ENCODE measurements at places on chromosomes 16 and 17.

- DNase-seq = no peak
Measured at GRCh38 chr16:23374721-23375510, 72.8 kb downstream of the SCNN1B start.

DNA sequence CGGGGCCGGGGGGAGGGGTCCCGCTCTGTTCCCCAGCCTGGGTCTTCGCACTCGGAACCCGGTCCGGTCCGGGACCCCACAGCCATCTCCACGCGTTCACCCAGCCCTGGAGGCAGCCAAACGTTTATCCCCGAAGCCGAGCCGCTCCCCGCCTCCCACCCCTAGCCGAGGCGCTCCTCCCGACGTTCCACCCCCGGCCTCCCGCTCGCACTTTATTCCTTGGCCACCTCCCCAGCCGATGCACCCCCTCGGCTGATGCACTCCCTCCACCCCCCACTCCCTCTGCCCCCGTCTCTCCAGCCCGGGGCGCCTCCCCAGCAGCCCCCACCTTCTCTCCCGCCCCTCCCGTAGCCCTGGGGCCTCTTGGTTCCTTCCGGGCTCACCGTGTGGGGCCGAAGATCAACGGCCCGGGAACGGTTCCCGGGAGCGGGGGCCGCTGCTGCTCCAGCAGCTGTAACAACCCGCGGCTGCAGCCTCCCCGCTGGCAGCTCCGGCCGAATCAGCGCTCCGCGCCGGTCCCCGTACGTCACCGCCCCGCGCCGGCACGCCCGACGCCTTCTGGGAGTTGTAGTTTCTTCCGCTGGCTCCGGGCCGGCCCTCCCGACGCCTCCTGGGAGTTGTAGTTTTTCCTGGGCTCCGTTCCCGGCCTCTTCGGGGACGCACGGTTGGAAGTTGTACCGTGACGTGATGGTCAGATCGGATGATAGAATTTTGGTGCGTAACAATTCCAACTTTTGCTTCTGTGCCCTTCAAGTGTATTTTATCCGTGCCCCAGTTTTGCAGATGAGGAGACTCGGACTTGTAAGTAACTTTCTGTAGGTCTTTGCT, at the start of the genes LRRC3C and ORMDL3:
Gene LRRC3C, plus strand, starts transcription at position 632 of the 828 bp plus-strand sequence. CDS start 13,792 bp downstream, outside the sequence.
Gene ORMDL3, minus strand, starts transcription at position 501 of the 828 bp plus-strand sequence. CDS start 3,398 bp downstream, outside the sequence.
- peak; percentile 60 for DNase-seq

- DNase-seq = no peak
Measured at GRCh38 chr17:13705221-13705620, 103.5 kb upstream of the HS3ST3A1 start.

DNA sequence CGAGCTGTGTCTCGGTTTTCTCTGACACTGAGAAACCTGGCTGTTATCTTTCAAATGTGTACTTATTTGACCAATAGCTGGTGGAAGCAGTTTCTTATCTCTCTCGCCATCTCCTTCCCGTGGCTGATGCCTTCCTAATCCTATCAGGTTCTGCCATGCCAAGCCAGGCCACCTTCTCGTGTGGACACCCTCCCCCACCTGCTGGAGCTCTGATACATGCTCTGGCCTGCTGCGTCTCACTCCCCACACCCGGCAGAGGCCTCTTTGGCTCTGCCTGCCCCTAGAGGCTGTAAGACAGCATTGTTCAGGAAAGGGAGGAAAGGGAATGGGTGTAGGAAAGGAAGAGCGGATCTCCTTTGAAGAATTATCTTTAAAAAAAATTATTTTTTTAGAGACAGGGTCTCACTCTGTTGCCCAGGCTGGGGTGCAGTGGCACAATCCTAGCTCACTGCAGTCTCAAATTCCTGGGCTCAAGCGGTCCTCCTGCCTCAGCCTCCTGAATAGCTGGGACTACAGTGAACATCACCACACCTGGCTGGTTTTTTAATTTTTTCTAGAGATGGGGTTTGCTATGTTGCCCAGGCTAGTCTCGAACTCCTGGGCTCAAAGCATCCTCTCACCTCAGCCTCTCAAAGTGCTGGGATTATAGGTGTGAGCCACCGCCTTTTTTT, 7.5 kb upstream of the ARMC5 start:
- peak; percentile 33 for DNase-seq

GRCh38 chr17:59349178-59349577, 17.7 kb downstream of the YPEL2 start:
- no peak for DNase-seq

DNA sequence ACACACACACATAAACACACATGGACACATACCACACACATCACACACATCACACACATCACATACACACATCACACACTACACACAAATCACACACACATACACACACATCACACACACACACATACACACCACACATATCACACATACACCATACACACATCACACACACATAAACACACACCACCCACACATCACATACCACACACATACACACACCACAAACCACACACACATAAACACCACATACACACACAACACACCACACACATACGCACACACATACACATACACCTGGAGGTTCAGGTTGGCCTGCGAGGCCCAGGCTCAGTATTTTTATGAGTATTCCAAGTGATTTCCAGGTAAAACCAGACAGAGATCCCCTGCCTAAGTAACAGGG, 279.5 kb downstream of the FOXL1 start:
- no peak for DNase-seq

DNA sequence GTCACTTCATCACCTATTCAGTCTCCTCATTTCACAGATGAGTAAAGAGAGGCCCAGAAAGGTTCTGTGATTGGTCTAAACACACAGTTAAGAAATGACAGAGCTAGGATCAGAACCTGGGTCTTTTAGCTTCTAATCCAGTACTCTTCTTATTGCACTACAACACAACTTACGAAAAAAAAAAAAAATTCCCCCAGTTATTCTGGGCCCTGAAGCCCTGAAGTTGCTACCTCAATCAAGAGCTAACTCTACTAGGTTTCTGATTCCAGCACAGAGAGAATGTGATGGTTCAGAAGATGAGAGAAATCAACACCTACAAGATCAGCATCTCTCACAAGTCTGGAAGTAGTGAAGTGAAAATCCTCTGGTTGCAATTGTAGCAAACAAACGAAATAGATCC, 37.3 kb downstream of the GRB7 start:
- DNase-seq = no peak

DNA sequence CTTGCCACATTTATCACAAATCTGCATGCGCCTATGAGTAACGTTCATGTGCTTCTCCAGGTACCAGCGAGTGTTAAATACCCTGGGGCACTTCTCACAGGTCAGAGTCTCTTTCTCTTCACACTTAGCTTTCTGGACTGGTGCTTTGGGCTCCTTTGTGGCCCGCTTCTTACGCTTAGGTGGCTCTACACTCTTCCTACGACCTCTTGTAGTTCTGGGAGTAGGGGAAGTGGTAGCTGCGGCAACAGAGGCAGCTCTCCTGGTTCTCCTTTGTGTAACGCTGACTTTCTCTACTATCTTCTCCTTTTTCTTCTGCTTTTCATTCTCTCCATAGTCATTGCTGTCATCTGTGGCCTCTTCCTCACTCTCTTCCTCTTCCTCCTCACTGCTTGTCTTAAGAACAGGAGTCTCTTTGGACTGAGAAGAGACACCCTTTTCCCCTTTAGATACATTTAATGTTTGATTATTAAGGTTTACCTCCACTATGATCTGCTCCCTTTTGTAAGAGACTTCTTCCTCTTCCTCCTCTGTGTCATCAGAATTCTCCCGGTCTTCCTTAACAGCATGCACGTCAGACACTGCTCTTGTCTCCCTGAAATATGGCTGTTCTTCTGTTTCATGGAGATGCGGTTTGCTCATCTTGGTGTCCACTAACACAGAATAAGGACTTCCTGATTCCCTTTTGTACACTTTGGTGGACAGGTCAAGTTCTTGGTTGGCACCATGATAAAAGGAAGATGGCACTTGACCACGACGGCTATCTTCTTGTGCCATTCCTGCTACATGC, 45.0 kb downstream of the ZNF652 start:
- no peak for DNase-seq
